Stimulated activated CD4-positive, alpha-beta T cell treated with anti-CD3 and anti-CD28 coated beads, Interleukin-15, amount 100 ng/mL, for 24 hours (primary cell): ENCODE measurements at places on chromosomes 3 and 15.
A peak's percentile ranks its signal among the peaks of the same experiment; 100 is the strongest.

DNA sequence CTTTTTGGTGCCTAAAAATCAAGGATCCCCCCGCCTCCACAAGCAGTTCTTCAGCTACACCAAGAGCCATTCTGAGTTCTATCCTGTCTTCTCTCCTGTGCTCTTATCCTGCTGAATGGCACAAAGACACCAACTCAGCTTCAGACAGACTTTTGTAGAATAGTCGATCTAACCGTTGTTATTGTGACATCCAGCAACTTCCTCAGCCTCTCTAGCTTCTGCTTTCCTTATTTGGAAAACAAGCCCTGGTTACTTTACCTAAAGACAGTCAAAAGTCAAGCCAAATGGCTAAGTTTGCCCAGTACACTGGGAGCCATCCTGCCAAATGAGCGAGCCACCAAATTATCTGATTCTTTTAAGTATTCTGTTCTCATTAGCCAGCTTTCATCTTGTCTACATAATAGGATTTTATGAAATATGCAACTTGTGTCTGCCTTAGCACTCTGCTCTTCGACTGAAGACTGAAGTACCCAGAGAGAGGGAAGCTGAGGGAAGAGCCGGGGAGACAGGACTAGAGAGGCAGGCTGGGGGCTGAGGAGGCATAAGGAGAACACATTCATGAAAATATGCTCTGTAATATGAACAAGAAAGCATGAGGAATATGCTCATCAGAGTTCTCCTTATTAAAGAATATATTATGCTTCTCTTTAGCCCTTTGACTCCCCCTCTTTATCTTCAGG lies 35.1 kb downstream of the LYZL4 start:
- no peak for DNase-seq

GRCh38 chr15:40449275-40449674 lies 8.5 kb downstream of the BAHD1 start:
- no peak for DNase-seq

- DNase-seq: no peak
Measured at GRCh38 chr3:31945738-31946052, 35.4 kb downstream of the OSBPL10 start.

DNA sequence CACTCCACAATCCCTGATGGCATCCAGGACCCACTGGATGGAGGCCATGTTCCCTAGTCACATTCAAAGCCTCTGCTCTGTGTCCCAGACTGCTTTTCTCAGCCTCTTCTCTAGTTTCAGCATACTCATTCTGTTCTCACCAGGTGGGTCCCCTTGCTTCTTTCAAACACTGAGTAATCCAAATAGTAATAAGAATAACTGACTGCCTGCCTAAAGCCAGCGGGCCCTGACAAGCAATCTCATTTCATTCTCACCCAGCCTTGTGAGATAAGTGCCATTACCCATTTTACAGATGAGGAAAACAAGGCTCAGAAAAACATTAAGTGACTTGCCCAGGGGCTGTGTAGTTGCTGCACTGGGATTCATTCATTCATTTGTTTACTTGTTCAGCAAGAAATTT lies 25.4 kb downstream of the MAPKAPK3 start:
- DNase-seq: no peak

- no peak for DNase-seq
Measured at GRCh38 chr15:78243491-78243941, 9.2 kb upstream of the ACSBG1 start.

- DNase-seq: no peak
Measured at GRCh38 chr3:40637906-40638305, 113.1 kb downstream of the ZNF621 start.

DNA sequence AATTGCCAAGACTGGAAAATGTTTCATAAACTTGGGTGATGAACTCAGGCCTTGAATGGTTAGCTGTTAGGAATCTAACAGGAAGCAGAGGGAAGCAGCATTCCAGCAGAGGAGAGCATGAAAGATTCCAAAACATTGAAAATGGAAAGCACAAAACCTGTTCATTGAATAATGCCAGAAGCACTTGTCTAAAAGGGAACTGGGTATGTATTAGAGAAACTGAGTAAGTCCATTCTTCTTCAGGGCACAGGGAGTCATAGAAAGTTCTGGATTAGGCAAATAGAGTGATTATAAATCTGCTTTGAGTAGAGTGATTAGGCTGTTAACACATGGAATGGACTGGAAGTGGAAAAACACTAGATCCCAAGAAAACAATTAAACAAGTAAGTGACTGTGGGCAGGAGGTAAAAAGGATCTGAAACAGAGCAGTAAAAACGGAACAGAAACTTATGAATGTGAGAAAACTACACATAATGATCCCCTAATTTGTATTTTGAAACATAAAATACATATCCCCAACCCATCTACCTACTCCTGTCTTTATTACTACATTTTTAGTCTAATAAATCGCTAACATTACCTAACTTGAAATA lies 343.4 kb downstream of the TBC1D5 start:
- DNase-seq: no peak

DNA sequence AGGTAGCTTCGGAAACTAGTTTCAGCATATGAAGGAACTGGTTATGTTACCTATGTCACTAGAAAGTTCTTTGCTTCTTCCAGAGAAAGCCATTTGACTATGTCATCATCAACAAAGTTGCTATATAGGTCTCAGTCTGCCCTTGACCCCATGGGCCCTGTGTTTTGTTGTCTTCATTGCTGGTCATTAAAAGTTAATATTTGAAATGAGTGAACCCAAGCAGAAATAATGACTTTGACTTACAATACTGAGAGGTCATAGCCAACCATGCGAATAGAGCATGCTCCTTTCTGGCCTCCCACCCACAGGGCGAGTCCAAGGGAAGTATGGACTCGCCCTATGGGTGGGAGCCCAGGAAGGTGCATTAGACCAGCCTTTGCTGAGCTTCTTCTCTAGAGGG lies 40.9 kb downstream of the APH1B start:
- no peak for DNase-seq

DNA sequence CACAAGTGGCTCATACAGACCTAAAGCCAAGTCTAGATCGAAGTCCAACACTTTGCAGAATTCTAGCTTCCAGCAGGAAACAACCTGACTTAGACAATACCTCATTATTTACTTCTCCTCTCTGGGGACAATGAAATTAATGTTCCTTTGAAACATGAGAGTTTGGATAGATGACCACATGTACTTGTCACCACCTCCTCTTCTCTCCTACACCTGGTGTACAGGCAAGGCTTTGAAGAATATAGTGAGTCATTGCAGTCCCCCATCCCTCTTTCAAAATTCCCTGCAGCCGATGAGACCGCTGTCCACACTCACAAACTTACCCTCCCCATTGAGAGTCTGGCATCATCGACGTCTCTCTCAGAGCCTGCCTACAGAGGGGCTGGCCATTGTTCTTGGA lies 189.0 kb upstream of the HES1 start:
- DNase-seq: no peak

DNA sequence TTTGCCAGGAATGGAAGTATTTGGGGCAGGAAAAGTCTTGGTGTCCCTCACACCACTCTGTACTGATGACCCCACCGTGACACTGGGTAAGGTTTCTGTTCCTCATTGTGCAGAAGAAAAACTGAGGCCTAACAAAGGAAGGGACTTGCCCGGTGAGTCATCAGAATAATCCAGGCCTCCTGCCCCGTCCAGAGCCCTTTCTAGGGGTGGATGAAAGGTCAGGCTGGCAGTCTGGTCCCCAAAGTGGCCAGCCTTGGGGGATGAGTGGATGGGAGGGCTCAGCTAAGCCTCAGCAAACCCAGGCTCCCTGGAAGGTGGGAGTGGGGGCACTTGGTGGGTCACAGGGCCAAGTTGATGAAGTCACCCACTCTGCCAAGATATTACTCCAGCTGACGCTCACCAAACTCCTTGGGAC lies 2.3 kb upstream of the DNAH1 start:
- DNase-seq: no peak

DNA sequence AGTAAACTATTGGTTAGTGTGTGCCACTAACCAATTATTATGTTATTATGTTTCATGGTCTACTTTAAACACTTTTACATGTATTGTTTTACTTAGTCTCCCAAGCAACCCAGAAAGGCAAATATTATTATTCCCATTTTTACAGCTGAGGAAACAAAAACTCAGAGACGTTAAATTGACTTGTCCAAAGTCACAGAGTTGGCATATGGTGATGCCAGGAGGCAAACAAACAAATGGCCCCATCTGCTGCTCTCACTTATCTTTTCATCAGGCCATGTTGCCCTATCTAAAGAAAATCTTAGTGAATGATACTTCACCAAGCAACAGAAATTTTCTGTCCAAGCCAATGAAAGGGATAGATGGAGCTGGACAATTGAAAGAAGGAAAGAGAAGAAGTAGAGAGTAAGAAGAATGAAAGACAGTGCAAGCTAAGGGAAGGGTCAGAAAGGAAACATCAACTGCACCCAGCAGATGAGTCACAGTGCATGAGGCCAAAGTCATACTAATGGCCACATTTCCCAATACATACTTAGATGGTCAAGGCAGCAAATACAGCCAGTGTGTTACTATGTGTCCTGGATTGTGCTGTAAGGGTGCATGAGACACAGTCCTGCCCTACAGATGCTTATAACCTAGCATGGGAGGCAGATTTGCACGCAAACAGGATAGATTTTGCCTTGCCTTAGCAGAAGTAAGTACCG lies 266.9 kb downstream of the KCNMB2 start:
- no peak for DNase-seq

GRCh38 chr15:81363718-81364500 lies 10.1 kb downstream of the TMC3 start:
- DNase-seq: no peak

GRCh38 chr15:69285834-69286233 lies 12.9 kb upstream of the PAQR5 start:
- no peak for DNase-seq

DNA sequence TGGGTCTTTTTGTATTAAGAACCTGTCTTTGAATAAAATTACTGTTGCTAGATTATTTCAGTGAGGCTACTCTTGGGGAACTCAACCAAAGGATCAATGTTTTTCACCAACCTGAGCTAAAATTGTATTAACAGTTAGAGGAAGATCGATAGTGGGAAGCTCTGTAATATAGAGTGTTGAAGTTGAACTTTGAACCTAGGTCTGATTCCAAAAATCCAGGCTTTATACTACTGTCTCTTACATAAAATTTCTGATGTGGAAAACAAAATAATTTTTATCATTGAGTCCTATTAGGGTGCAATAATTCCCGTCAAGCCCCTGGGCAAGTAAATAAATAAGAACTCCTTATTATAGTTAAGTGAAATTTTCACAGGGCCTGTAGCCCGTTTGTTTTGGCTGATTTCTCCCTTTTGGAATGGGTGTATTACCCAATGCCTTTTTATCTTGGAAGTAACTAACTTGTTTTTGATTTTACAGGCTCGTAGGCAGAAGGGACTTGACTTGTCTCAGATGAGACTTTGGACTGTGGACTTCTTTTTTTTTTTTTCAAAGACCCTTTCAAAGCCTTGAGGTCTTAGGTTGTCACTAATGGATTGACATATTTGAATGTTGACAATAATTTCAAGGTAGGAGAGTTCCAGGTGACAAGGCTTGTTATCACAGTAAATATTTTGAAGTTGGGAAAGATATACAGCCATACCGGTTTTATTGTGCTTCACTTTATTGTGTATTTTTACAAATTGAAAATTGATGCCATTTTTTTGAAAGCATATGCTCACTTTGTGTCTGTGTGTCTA lies 276.1 kb downstream of the NFKBIZ start:
- DNase-seq: no peak

DNA sequence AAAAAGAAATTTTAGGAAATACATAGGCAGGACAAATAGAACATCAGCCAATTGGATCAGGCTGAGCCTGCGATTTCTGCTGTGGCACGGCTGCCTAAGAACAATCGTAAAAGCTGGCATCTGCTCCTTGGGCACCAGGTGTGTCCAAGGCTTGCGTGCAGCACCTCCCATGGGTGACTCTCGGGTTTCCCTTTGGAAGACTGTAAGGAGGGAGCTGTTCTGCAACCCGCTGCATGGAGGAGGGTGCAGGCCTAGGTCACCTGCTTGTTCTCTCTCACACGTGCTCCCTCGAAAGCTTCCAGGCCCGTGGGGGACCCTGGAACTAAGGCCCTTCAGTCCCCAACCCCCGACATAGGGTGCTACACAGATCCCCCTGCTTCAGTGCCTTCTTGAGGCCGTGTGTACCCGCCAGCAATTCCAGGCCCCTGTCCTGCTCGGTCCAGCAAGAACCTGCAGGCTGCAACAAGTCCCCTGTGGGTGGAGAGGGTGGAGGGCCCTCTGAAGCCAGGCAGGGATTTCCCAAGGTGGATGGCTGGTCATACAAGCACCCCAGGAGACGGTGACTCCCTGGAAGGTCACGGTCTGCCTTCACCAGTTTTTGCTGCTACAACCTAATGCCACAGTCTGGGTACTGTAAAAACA lies 3.4 kb downstream of the GP9 start:
- DNase-seq: no peak

DNA sequence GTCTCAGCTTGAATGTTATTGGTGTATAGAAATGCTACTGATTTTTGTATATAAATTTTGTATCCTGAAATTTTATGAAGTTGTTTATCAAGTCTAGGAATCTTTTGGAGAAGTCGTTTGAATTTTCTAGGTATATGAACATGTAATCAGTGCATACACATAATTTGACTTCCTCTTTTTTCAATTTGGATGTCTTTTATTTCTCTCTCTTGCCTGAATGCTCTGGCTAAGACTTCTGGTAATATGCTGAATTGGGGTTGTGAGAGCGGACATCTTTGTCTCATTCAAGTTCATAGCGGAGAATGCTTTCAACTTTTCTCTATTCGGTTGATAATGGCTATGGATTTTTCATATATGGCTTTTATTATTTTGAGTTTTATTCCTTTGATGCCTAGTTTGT lies 100.9 kb upstream of the MCTP2 start:
- DNase-seq: no peak

DNA sequence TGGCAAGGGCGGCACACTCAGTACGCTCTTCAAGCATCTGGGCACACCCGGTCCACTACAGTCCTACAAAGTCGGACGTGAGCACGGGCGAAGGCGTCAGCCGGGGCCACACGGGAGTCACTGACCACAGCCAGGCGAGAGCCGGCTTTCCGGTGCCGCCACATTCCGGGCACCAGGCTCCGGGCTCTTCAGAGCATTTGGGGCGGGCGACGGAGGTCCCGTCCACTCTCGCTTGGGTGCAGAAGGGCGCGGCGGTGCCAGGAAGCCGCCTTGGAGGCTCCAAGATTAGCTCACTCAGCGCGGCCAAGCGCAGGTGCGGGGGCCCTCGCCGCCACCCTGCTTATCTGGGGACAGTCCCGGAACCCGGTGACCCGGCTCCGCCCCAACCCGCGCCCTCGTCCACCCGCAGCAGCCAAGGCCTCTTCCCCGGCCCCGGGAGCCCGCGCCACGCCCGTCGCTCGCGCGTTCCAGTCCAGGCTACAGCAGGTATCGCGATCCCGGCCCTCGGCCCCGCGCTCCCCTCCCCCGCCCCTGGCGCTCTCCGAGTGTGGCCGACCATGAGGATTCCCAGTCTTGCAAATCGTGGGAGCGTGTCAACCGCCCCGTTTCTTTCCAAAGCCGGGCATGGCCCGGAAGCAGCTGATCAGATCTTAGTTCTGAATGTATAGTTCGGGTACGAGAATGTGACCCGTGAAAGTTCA lies at the start of gene ADPRH:
ADPRH (plus strand) TSS at position 127 of the 701 bp plus-strand sequence. CDS start 2,678 bp downstream, outside the sequence.
- peak; percentile 78 for DNase-seq

DNA sequence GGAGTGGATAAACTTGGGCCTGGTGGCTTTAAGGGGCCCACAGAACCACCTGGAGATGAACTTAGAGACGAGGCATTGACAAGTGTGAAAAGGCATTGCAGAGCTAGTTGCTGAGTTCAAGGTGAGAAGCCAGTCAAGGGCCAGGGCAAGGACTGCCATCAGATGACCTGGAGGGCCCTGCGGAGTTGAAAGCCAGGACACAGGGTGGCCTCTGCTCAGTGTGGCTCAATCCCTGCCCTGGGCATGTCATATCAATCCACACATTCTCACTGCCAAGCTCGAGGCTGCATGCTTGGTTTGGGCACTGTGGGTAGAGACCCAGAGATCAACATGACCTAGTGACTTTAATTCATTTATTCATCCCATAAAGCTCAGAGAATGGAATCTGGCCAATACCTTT lies 9.2 kb downstream of the PAQR5 start:
- no peak for DNase-seq
